ENCODE measurements at places on chromosomes 16 and 17.

- no peak for DNase-seq
These were observed 46.4 kb upstream of the CDH13 start for GRCh38 chr16:82580298-82580890.

DNA sequence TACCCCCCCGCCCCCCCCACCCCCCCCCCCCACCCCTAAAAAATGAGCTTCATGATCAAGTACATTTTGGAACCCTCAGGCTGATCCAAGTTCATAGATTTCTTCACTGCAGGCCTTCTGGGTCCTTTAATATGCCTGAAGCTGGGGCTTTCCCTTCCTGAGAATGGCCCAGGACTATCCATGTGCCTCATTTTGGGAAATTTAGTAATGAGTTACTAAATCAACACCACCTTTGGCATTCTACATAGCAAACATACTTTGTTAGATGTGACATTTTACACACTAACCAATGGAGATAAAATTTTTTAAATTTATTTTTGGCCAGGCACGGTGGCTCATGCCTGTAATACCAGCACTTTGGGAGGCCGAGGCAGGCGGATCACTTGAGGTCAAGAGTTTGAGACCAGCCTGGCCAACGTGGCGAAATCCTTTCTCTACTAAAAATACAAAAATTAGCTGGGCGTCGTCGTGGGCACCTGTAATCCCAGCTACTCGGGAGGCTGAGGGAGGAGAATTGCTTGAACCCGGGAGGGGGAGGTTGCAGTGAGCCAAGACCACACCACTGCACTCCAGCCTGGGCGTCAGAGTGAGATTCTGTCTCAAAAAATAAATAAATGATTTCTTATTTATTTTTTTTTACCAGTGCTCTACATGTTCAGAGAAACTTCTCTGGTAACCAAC, 14.0 kb downstream of the HERPUD1 start:
- no peak for DNase-seq

- no peak for DNase-seq
These were observed 17.0 kb downstream of the VWA3A start for GRCh38 chr16:22109258-22109898.

DNA sequence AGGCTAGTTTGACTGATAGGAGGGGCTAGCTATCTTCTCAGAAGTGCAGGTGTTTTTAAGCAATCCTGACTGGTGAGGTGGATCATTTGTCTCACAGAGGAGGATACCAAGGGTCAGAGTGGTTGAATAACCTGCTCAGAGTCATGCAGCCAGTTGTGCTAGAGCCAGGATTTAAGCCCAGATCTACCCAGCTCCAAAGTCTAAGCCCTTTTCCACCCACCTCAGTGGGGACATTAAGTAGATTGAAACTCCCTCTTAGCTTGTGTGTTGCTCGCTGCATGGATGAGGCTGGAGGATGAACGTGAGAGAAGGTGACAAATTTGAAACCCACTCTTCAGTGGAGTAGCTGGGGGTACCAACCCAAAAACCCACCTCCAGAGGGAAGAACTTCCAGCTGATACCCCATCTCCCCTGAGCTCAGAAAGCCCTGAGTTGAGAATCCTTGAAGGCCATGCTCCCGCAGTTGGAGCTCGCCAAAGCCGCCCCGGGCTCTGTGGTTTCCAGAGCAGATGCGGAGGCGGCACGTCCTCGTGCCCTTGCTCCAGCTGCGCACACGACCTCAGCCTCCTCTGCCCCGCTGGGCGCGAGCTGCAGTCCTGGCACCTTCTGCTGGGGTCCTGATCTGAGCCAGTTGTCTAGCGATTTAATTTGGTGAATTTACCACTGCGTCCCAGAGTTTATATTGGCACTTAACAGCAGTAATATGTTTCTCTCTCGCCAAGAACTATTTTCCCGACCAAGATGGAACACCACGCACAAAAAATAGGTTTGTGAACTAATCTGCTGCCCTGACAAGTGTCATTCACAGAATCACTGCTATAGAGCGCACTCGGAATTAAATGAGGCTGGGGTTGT, 159.5 kb downstream of the CCDC182 start:
- DNase-seq = no peak

- no peak for DNase-seq
These were observed 186.1 kb downstream of the RPTOR start for GRCh38 chr17:80730739-80731138.

Data from activated CD4-positive, CD25-positive, alpha-beta regulatory T cell treated with anti-CD3 and anti-CD28 coated beads, Interleukin-2, amount 50 U/mL, for 72 hours (primary cell).